ENCODE measurements at places on chromosomes 11 and 22.

GRCh38 chr22:29083933-29084591, 11.2 kb downstream of the KREMEN1 start:
- DNase-seq, result no peak

DNA sequence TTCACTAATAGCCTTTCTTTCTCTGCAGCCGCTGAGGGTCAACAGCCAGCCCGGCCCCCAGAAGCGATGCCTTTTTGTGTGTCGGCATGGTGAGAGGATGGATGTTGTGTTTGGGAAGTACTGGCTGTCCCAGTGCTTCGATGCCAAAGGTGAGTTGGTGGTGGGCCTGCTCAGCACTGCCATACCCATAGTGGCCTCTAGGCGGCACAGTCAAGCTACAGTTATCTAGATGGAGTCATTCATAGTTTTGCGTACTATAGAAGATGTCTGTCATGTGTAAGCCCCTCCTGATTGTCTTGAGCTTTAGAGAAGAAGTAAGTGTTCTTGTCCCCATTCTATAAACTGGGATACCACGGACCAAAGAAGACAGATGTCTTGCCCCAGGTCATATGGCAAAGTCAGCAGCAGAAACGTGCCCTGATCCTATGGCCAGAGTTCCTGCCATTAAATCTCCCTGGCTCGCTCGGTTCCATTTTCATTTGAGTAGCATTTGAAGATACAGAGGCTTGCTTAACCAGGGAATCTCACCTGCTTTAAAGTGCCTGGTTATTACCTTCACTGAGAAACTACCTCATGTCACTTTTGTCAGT, 42.1 kb upstream of the CRTAM start:
- DNase-seq, result peak; percentile 65

- no peak for DNase-seq
These were observed 258.9 kb downstream of the SWAP70 start for GRCh38 chr11:9922806-9923205.

DNA sequence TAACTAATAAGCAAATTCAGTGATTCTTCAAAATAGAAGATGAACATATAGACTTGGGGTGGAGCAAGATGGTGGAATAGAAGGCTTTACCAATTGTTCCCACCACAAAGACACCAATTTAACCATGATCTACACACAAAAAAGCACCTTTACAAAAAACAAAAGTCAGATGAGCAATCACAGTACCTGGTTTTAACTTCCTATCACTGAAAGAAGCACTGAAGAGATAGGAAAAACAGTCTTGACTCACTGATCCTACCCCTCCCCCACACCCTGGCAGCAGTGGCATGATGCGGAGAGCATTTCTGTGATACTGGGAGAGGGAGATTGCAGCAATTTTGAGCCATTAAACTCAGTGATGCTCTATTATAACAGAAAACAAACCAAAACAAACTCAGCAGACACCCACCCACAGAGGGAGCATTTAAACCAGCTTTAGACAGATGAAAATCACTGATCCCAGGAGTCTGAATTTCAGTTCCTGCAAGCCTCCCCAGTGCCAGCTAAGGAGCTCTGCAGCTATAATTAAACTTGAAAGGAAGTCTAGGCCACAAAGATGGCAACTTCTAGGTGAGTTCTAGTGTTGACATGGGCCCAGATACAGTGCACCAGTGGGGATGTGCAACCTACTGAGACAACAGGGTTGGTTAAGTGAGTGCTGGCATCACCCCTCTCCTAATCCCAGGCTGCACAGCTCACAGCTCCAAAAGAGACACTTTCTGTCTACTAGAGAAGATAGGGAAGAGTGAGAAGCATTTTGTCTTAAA, 161.8 kb upstream of the GRIA4 start:
- DNase-seq, result no peak

- DNase-seq, result no peak
These were observed 132.3 kb downstream of the MYO18B start for GRCh38 chr22:25874327-25874726.

- peak; percentile 34 for DNase-seq
These were observed 12.2 kb downstream of the CBL start for GRCh38 chr11:119218141-119218878.

- DNase-seq, result no peak
These were observed 65.6 kb upstream of the E2F8 start for GRCh38 chr11:19306179-19306944.

- no peak for DNase-seq
These were observed 113.8 kb downstream of the CADM1 start for GRCh38 chr11:115390441-115390840.

GRCh38 chr11:826227-826621, 1.5 kb upstream of the CRACR2B start:
- DNase-seq, result no peak

DNA sequence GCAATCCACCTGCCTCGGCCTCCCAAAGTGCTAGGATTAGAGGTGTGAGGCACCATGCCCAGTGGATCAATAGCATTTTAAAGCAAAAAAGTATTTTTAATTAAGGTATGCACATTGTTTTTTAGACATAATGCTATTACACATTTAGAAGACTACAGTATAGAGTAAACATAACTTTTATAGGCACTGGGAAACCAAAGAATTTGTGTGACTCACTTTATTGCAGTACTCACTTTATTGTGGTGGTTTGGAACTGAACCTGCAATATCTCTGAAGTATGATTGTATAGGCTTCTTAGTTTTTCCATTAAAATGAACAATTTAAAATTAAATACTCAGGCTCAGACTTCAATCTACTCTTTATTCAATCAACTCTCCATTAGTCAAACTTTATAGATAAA, 17.5 kb upstream of the CD3E start:
- no peak for DNase-seq

DNA sequence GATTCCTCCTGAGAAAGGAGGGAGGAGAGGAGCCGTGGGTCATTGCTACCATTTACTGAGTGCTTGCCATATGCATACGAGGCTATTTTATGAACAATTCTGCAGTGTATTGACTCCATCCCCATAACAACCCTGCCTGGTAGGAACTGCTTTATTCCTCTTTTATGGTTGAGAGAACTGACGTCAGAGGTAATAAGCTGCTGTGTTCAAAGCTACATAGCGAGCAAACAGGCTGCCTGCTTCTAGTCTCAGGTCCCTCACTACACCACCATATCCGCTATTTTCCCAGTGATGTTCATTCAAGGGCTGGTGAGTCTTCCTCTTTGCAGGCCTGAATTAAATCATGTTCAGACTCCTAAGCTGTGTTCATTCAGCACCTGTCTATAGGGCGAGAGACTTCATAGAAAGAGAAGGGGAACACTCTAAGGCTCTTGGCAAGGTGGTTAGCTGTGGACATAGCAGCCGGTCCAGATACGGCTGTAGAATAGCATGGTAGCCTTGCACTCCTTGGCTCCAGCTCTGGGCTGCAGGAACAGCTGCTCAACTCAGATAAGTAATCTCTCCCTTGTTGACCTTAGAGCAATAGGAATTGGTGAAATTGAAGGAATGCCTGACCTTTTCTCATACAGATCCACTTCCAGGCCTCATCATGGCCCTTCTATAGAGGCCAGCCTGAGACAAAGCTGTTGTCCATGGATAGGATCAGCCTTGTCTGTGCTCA, 82.6 kb downstream of the MICAL2 start:
- DNase-seq, result no peak

GRCh38 chr11:76597533-76598425, 72.8 kb downstream of the LRRC32 start:
- DNase-seq, result no peak

DNA sequence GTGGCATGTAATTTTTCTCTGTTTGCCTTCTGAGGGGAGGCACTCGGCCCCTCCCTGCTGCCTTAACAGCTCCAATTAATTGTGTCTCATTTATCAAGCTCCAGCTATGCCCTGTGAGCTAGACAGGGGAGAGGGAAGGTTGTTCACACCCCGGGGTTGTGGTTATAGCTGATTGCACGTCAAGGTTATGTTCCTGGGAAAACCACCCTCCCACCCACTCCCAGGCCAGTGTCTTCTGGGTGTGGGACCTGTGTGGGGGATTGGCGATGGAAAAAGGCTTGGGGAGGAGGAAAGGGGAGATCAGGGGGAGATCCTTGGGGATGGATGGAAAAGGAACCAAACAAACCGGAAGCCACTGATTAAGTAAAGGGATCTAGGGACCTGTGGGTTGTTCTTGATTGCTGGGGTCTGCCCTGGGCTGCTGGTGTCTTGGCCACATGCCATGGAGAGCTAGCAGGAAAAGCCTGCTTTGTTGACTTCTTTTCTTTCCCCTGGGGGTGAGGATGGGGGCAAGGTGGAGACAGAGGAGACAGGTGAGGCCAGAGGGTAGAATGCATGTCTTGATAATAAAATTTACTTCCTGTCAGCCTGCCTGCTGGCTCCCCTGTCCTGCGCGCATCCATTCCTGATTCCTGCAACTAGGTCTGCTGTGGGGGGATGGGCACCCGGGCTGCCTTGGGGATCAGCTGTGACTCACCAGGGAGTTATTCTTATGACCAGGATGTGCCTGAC, 13.5 kb upstream of the SORL1-AS1 start:
- peak; percentile 75 for DNase-seq

DNA sequence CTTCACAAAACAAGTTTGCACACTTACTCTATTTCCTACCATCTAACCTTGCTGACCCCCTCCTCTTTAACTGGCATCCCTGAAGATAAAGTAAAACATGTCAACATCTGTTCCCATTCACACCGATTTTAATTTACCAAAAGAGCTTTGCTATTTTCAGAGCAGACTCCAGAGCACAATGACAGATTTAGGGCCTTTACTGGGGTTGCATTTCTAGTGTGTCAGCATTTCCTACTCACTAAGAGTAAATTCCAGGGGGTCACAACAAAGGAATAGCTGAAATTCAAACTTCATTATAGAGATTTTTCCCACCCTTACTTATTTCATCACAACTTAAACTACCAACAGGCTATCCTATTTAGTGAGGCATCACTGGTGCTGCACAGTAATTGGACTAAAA, 60.8 kb downstream of the SOX6 start:
- no peak for DNase-seq

DNA sequence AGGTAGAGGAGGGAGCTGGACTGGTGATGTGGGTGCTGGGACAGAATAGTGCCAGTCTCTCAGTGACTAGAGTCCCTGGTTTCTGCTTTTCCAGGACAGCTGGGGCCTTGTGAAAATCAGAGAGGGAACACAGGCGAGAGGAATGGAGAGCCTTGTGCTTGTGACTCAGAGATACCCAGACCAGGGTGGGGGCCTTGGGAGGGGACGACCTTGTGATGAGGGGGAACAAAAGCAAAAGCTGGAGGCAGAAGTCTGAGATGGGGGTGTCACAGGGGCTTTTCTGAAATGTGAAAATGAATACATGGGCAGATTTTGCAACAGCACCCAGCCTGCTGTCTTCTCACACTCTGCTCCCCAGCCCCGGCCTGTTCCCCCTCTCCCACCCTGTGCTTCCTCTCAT, 3.4 kb upstream of the NR1H3 start:
- DNase-seq, result no peak

- no peak for DNase-seq
These were observed 2.9 kb downstream of the INPP5J start for GRCh38 chr22:31125521-31126117.

- DNase-seq, result no peak
These were observed 5.4 kb upstream of the APOL2 start for GRCh38 chr22:36244522-36245391.

DNA sequence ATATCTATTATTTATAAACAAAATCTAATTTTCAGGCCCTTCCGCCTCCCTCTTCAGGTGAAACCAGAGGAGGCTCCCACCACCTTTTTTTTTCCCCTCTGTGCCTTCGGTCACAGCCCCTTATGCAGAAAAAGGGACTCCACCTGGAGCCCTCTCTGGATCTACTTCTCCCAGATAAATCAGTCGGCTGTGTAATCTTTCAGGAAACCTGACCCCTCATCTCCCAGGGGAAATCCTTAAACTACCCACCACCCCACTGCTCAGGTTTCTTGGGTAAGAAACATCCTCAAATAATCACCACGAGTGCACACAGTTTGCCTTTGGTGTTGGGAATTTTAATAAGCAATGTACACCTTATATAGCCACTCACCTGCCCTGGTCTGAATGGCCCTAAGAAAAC, 104.2 kb downstream of the NAV2 start:
- no peak for DNase-seq

GRCh38 chr11:116312570-116313391, 460.0 kb downstream of the BUD13 start:
- DNase-seq, result no peak

DNA sequence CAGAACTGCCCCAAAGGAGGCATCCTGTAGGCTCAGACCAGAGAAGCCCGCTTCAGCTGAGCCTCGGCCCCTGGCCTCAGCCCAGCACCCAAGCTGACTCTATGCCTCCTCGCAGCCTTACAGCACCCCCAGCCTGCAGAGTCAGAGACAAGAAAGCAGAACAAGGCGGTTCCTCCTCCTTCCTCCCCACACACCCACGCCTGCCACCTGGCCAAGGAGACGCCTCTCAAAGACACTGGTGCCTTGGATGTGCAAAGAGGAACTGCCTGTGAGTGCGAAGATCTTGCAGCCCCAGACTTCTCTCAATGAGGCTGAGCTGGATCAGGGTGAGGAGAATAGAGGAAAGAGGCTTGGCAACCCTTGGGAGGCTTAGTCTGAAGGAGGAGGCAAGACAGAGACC, 60.2 kb downstream of the PDE2A start:
- DNase-seq, result no peak

GRCh38 chr22:36538529-36538928, 9.6 kb upstream of the EIF3D start:
- DNase-seq, result no peak

GRCh38 chr22:33018232-33018864, 39.8 kb downstream of the SYN3 start:
- DNase-seq, result peak; percentile 9

DNA sequence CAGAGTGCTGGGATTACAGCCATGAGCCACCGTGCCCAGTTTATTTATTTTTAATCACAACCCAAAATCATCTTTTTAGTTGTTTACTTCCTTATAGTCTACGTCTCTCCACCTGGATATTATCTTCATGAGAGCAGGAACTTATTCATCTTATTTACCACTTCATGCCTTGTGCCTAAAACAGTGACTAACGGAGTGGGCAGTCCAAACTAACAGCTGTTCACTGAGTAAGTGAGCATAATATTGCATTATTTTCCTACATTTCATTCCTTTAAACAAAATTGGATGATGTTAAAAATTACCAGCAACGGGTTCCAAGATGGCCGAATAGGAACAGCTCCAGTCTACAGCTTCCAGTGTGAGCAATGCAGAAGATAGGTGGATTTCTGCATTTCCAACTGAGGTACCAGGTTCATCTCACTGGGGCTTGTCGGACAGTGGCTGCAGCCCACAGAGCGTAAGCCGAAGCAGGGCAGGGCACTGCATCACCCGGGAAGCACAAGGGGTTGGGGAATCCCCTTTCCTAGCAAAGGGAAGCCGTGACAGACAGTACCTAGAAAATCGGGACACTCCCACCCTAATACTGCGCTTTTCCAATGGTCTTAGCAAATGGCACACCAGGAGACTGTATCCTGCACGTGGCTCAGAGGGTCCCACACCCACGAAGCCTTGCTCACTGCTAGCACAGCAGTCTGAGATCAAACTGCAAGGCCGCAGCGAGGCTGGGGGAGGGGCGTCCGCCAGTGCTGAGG, 14.1 kb downstream of the TMEM123 start:
- no peak for DNase-seq

- no peak for DNase-seq
These were observed 1.8 kb downstream of the GAS2 start for GRCh38 chr11:22668005-22668796.

GRCh38 chr11:58640386-58641023, 18.0 kb downstream of the CNTF start:
- peak; percentile 6 for DNase-seq

Measured in CD4-positive, alpha-beta T cell treated with Interleukin-15 for 4 hours (primary cell).